NB4 (cell line): ENCODE measurements at places on chromosomes 12 and 14.

- DNase-seq = no peak
Measured at GRCh38 chr12:89523843-89524540, 604 bp downstream of the GALNT4 start.

GRCh38 chr12:30358671-30359070 is 337.0 kb downstream of the IPO8 start:
- no peak for DNase-seq

GRCh38 chr12:82694970-82695369 is 8.3 kb downstream of the TMTC2 start:
- no peak for DNase-seq

GRCh38 chr14:23604675-23605170 is 26.1 kb upstream of the JPH4 start:
- DNase-seq = no peak

GRCh38 chr14:72755766-72756165 is 138.1 kb downstream of the DPF3 start:
- no peak for DNase-seq

- no peak for DNase-seq
Measured at GRCh38 chr12:125166041-125166440, 100.8 kb downstream of the AACS start.

DNA sequence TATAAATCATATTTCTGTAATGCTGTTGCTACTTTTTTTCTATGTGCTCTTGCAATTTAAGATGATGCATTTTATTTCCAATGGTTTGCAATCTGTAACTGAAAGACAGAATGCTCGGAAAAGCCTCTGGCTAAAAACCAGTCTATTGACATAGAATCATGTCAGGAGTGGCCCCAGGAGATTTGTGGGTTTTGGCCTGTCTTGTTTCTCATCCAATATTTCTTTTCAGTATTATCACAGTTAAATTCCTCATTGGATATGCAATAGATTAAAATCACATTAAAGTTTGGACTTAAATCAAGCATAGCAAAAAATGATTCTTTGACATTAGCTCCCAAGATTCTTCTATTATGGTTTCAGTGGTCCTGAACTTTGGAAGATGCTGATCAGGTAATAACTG is 19.1 kb upstream of the SLC38A2 start:
- no peak for DNase-seq

DNA sequence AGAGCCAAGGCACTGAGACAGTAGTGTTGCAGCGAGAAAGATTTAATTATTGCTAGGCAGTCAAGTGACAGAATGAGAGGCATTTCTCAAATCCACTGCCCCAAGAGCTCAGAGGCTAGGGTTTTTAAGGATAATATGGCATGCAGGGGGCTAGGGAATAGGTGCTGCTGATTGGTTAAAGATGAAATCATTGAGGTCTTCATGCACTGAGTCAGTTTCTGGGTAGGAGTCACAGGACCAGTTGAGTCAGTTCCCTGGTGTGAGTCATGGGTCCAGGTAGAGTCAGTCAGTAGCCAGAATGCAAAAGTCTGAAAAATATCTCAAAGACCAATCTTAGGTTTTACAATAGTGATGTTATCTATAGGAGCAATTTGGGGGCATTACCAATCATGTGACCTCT is 323.8 kb downstream of the RGS6 start:
- DNase-seq = no peak

GRCh38 chr12:68959143-68959858 is 26.3 kb upstream of the CPM start:
- DNase-seq = no peak
